Germinal center (tissue), 1 donor: ENCODE measurements at places on chromosomes 3 and 15.

- DNase-seq, result no peak
Measured at GRCh38 chr15:57356636-57357035, 19.7 kb upstream of the CGNL1 start.

DNA sequence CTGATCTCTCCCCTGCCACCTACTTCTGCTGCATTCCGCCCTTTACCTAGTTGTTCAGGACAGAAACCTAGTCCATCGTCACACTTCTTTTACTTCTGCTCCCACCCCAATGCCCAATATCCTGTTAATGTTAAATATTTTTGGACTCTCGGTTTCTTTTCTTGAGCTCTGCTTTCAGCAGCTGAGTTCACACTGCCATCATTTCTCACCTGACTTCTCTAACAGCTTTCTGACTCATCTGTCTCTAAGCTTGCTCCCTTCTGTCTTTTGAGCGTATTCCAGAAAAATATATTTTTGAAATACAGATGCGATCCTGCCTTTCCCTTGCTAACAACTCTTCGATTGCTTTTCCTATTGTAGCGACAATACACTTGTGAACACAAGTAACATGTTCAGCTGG, 183.4 kb downstream of the KLHL25 start:
- DNase-seq, result no peak

- peak; percentile 73 for DNase-seq
Measured at GRCh38 chr15:89129123-89129815, 41.0 kb downstream of the ABHD2 start.

DNA sequence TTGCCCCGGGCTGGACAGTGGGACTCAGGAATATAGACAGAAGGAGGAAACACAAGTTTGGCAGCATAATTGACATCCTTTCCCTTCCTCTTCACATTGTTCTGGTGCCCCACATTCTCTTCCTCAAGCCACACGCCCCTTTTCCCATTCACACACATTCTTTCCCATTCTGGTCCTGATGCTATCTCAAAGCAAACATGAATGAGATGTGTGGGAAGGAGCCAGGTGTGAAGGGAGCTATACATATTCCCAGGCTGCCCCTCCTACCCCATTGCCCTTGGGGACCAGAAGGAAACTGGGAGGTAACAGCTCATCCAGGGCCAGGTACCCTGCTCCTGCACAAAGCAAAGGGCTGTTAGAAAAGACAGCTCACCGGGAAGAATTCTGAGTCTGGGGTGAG, 23.4 kb upstream of the CLK3 start:
- DNase-seq, result no peak

GRCh38 chr3:51670053-51670822, 814 bp upstream of the TEX264 start:
- no peak for DNase-seq

DNA sequence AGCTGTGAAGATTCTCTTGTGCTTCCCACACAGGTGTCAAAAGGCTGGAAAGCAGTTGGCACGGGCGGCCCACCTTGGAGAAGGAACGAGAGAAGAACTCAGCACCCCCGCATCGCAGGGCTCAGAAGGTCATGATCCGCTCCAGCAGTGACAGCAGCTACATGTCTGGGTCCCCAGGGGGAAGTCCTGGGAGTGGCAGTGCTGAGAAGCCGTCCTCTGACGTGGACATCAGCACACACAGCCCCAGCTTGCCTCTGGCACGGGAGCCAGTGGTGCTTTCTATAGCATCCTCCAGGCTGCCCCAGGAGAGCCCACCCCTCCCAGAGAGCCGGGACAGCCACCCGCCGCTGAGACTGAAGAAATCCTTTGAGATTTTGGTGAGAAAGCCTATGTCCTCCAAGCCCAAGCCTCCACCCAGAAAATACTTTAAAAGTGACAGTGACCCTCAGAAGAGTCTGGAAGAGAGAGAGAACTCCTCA, 31.4 kb downstream of the STARD5 start:
- DNase-seq, result peak; percentile 60

DNA sequence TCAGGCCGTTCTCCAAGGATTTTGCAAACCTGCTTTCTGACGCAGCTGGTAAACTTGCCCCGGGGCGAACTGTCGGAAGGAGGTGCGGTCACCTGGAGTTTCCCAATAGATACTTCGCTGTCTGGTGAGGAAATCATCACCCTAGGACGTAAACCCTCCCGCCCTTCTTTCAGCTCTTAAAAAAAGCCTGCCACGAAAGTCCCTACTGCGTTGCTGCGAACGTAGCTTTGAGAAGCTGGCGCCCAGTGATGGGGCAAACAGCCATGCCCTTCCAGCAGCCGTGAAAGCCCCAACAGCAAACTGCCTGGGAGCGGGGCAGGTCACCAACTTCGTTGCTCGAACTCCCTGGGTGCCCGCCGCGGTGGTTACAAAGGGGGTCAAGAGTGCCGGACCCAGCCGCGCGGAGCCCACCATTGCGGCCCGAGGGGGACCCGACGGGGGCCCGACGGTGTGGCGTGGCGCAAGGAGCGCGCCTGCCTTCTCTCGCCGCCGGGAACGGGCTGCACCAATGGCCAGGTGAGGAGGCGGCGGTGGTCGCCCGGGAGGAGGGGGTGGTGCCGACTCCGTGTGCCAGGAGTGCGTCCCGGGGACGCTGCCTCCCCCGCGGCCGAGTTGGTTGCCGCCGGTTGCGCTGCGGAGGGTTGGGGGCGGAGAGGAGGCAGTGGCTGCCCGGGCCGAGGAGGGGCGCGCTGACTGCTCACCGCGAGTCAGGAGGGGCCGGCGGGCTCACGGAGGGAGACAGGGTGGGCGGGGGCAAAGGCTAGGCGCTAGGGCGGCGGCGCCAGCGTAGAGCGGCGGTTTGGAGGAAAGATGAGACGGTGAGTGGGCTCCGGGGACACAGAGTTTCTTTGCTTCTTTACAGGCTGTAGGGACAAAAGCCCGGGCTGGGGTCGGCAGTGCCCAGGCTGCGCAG, at the start of gene PHLDB2:
Gene PHLDB2, plus strand, starts transcription at position 205 of the 913 bp plus-strand sequence. CDS start 24,813 bp downstream, outside the sequence.
- peak; percentile 57 for DNase-seq

- no peak for DNase-seq
Measured at GRCh38 chr15:68470049-68470742, 38.2 kb upstream of the ITGA11 start.

- no peak for DNase-seq
Measured at GRCh38 chr15:87954793-87955192, 301.7 kb downstream of the NTRK3 start.

DNA sequence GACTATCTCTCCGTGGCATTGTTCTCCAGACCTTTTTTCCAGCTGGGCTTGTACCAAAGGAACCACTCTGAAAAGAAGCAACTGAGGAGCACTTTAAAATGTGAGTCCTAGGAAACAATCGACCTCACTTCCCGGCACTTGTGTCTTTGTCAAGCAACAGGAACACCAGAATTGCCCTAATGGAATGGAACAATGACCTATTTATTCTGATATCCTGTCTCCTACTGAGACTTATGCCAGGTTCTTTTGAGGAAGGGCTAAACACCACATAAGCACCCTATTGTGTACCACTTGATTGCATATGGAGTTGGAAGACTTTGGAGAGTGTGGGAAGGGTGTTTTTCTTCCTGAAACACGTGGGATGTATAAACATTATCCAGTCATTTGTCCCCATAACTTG, 56.8 kb upstream of the TGFBR2 start:
- DNase-seq, result no peak

DNA sequence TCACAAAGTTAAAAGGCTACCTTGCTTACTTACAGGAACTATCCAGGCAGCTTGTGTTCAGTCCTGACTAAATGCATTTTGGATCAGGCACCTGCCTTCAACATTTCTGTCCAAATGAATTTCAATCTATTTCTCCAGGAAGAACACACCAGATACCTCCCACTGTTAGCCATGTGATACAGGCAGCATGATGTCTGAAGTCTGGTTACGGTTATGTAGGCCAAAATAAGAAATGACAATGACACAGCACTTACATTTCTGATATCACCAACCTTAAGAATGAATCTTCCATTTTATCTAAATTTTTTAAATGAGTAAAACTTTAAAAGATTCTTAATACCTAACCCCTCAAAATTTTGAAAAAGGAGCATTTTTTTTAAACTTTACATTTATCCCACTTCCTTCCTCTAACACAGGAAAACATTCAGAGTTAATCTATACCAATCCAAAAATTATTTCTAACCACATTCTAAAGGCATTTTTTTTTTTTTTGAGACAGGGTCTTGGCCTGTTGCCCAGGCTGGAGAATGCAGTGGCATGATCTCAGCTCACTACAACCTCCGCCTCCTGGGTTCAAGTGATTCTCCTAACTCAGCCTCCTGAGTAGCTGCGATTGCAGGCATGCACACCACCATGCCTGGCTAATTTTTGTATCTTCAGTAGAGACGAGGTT, at the start of gene MAP4:
Gene MAP4, minus strand, starts transcription at position 116 of the 673 bp plus-strand sequence. CDS start 17,556 bp downstream, outside the sequence.
- no peak for DNase-seq

- DNase-seq, result no peak
Measured at GRCh38 chr15:47551079-47551478, 166.2 kb upstream of the SEMA6D start.

DNA sequence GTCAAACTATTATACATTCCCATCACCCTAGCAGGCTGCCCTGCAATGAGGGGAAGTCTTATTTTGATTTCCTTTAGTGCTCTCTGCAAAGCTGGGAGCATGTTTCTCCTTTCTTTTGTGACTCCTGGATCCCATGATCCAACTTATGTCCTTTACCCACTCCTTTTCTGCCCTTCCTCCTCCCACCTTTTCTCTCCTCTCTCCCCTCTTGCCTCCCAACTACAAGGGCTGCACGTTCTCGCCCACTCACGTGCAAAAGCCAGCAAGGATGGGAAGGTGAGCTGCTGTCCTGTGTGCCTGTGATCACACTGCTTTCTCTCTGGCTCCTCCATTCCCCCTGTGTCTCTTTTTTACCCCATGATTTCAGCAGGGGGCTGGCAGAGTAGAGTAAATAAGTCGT, 6.1 kb downstream of the VIPR1 start:
- no peak for DNase-seq

DNA sequence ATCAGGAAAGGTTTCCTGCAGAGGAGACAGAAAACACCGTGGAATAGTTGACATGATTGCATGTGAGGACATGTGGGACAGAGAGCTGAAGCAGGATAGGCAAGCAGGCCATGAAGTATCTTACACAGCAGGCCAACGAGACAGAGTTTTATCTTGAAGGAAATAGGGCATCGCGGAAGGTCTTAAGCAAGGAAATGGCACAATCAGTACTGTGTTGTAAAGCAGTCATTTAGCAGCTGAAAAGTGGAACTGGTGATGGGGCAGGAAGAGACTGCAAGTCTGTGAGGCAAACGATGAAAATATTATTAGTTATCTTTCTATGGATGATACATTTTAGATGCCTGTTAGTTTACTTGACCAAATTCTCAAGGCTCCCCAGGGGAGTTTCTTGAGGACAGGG, 535.1 kb downstream of the SOX2 start:
- DNase-seq, result no peak

GRCh38 chr3:25870452-25870851, 80.6 kb downstream of the OXSM start:
- no peak for DNase-seq

- no peak for DNase-seq
Measured at GRCh38 chr15:40242213-40242599, 3.3 kb downstream of the PAK6 start.

GRCh38 chr3:53226142-53226840, 29.5 kb downstream of the TKT start:
- DNase-seq, result no peak

DNA sequence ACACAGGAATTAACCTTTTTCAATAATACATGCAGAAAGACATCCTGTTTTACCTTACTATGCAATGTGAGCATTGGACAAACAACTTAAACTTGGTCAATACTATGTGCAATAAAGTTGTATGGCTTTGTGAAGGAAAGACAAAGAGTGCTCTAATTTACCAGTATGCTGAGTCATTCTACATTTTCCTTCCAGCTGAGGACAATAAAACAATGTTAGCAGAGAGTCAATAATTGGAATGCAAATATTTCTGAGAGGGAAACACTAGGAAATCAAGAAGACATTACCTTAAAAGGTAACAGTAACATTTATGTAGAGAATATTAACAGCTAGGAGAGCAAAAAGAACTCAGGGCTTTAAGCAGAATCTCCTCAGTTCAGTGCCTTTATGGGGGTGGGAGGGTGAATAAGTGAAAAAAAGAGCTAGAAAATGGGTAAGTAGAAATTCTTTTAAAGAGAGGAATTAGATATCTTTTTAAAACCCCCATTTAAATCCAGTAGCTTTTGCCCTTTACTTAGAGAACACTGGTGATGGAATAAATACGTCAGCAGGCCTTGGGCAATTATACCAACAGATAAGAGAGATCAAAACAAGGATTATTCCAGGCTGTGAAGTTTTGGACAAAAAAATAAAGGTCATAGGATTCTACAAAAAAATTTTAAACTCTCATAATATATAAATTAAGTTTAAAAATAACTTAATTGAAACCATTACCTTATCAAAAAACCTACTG, 11.6 kb upstream of the HGD start:
- no peak for DNase-seq
